ENCODE measurements at places on chromosomes 12 and 14.

DNA sequence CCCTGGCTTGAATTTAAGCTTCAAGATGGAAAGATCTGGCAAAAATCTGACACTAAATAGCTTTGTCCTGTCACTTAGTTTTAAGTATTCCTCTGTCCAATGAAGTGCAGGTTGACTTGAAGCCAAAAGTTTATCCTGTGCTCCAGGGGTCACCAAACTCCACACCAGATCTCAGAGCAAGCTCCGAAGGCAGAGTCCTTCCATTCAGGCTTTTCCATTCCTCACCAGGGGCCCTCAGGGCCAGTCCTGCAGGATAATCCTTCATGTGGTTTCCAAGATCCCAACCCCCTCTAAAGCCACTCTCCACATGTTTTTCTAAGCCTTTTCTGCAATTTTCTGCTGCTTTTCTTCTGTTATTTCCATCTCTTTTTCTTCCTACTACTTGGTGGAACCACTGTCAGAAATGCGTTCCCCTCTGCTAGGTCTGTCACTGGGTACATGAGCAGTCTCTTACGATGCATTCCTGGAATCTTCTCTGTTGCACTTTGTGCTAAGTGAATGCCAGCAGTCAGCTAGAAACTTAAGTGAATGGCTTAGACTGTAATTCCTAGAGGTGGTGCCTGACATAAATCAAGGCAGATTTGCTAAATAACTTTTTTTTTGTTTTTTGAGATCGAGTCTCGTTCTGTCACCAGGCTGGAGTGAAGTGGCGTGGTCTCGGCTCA lies 251.4 kb downstream of the MSRB3 start:
- no peak for DNase-seq

DNA sequence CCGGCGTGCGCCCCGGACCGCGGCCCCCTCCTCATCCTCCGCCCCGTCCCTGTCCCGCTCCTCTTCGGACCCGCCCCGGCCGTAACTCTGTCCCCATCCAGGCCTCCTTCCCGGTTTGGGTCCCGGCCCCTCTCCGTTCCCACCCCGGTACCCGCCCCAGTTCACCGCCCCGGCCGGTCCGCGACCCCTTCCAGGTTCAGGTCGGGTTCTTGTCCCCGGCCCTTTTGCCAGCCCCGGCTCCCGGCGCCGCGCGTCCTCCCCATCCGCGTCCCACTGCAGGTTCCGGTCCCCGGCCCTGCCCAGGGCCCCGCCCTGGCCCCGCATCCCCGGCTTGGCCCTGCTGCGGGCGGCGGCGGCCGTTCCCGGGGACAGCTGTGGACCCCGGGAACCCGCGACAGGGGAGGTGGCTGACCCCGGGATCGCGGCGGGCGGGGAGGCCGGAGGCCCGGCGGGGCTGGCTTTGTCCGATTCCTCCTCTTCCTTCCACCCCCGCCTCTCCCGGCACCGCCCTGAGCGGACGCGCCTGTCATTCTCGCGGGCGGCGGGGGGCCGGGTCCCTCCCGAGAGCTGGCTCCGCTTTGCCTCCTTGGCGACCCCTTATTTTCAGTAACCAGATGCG lies 601 bp downstream of the KLC1 start:
- no peak for DNase-seq

- DNase-seq: no peak
Measured at GRCh38 chr12:15662303-15662980, 126.7 kb downstream of the EPS8 start.

GRCh38 chr12:4829161-4829792 lies 80.4 kb upstream of the KCNA1 start:
- DNase-seq: no peak

All from thoracic aorta (tissue), 2 donors.